ENCODE measurements at places on chromosomes 1 and 21. TPM values are rescaled to one million over a fixed set of nuclear protein-coding genes. Genes with fewer than 3 reads are reported as not detected.

Gene ERICH3
- total RNA-seq = 0.09 TPM

Gene TTC39A
- total RNA-seq = 62.3 TPM

Gene GJA4
- 9.0 TPM for total RNA-seq

Gene C4BPB
- 4.1 TPM for total RNA-seq

Gene KRTAP7-1
- not detected for total RNA-seq

Gene CHI3L1
- 0.40 TPM for total RNA-seq
